LHCN-M2 (cell line): ENCODE measurements at places on chromosomes 13 and 19. TPM values are rescaled to one million over a fixed set of nuclear protein-coding genes. Genes with fewer than 3 reads are reported as not detected.

DKKL1 gene
- total RNA-seq, result 0.46 TPM in 1 of 2 replicates, not detected in the other

KIR3DL2 gene
- total RNA-seq, result not detected in 2 replicates

TMTC4 gene
- 8.7 and 13.0 TPM in 2 replicates for total RNA-seq

MAMSTR gene
- 2.4 and 3.5 TPM in 2 replicates for total RNA-seq
